GM20000 (cell line): ENCODE measurements at places on chromosomes 3 and 15.

GRCh38 chr3:133330522-133330921 is 69.3 kb upstream of the BFSP2 start:
- DNase-seq, result no peak

GRCh38 chr3:189945935-189946709 is 174.6 kb downstream of the P3H2 start:
- DNase-seq, result no peak

- no peak for DNase-seq
These were observed 759 bp upstream of the ARID3B start for GRCh38 chr15:74540161-74540760.

DNA sequence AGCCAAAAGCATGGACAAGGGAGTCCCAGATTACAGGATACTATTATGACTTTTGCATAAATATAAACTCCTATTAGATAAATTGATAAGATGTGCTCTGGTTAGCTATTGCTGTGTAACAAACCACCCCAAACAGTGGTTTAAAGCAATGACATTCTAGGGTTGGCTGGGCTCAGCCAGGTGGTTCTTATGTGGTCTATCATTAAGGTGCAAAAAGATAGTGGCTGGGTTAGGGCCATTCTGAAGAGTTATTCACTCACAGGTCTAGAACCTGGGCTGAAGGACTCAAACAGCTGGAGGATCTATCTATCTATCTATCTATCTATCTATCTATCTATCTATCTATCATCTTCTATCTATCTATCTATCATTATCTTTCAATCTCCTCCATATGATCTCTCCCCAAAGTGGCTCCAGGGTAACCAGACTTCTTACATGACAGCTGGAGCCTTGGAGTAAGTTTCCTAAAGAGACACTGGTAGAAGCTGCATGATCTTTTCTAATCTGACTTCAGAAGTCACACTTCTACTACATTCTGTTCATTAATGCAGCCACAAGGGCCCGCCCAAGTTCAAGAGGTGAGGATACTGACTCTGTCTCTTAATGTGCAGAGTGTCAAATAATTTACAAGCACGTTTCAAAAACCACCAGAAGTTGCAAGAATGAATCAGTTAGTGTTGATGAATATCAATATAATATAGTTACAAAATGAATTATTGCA is 74.9 kb upstream of the XCR1 start:
- DNase-seq, result no peak

GRCh38 chr3:134709561-134710312 is 58.9 kb upstream of the KY start:
- DNase-seq, result no peak

GRCh38 chr3:112602217-112602838 is 38.6 kb downstream of the CCDC80 start:
- DNase-seq, result no peak

GRCh38 chr3:14343338-14344112 is 58.9 kb upstream of the SLC6A6 start:
- no peak for DNase-seq

- no peak for DNase-seq
These were observed 141.5 kb upstream of the TPM1 start for GRCh38 chr15:62901087-62901486.

- no peak for DNase-seq
These were observed 50.8 kb downstream of the RFTN1 start for GRCh38 chr3:16462679-16463078.

DNA sequence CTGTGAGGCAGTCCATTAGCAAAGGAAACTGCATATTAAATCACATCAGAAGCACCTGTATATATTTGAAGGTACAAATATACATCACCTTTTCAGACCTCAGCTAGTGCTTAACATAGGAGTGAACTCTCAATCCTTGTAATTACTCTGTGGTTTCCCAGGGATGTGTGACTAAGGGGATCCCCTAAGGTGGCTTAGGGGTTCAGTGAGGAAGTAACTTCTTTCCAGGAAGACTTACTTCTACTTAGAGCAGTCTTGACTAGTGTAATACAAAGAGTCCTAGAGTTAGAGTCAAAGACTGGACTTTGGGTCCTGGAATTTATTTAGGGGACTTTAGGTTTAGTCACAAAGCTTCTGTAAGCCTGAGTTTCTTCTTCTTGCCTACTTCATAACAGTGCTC is 8.7 kb upstream of the SUMF1 start:
- DNase-seq, result no peak

GRCh38 chr15:92809064-92809879 is 90.9 kb upstream of the CHD2 start:
- peak; percentile 97 for DNase-seq

DNA sequence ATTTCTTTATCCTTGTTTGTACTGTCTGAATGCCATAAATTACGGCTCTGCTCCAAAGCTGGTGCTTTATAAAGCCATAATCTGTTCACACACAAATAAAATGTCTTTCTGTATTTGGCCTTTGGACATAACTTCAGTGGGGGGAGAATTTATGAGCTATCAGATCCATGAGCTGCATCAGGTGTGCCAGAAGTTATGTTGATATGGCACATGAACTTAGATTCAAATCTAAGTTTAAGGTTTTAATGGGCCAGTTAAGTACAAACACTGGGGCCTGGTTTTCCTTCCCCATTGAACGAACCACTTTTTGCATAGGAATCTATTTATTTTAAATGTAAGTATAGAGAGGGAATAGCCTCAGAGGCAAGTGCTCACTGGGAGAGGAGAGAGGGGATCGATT is 239.9 kb downstream of the NFKBIZ start:
- no peak for DNase-seq

- DNase-seq, result no peak
These were observed at the start of gene SLCO3A1 for GRCh38 chr15:91853511-91853947. TSS of gene SLCO3A1 (plus strand) at chr15:91853708.

DNA sequence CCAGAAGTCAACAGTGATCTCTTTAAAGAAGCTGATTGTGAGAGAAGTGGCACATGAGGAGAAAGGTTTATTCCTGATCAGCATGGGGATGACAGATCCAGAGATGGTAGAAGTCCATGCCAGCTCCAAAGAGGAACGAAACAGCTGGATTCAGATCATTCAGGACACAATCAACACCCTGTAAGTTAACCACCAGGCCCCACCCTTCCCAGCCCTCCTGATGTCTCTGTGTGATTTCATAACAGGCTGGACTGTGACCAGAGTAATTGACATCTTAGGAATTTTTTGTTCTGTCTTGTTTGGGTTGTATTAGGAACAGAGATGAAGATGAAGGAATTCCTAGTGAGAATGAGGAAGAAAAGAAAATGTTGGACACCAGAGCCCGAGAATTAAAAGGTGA is 67.7 kb downstream of the KLHL25 start:
- no peak for DNase-seq

DNA sequence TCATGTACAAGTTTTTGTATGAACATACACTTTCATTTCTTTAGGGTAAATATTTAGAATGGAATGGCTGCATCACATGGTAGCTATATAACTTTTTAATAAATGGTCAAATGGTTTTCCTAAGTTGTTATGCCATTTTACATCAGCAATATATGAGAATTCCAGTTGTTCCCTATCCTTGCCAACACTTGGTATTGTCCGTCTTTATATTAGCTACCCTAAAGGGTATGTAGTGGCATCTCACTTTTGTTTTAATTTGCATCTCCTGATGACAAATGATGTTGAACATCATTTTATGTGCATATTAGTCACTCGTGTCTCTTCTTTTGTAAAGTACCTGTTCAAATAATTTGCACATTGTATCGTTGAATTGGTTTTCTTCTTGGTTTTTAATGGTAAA is 2.5 kb upstream of the MUC13 start:
- no peak for DNase-seq

GRCh38 chr3:159458010-159458409 is 530.6 kb upstream of the IL12A start:
- no peak for DNase-seq

GRCh38 chr15:29183071-29183831 is 86.4 kb downstream of the NSMCE3 start:
- no peak for DNase-seq

- DNase-seq, result peak; percentile 27
These were observed 87.3 kb upstream of the ROPN1 start for GRCh38 chr3:124078953-124079911.

DNA sequence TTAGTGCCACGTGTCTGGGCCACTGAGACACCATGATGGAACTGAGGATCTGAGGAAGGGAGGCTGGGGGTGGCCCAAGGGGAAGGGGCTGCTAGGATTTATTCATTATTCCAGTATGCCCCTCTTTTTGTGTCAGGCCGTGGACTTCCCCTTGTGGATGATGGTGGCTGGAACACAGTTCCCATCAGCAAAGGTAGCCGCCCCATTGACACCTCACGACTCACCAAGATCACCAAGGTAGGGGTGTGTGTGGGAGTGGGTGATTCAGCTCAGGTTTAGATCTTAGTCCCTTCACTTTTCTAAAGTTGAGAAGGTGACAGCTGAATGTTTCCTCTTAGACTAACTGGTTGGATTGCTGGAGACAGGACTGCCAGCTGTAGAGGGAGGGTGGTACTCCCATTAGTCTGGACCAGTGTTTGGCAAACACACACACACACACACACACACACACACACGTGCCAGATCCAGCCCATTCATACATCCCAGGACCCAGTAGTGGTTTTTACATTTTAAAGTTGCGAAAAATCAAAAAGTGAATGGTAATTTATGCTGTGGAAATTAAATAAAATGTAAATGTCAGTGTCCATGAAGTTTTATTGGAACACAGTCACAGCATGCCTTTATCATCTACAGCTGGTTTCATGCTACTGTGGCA is 11.4 kb downstream of the EIF4G1 start:
- no peak for DNase-seq

- DNase-seq, result no peak
These were observed 25.5 kb downstream of the FAN1 start for GRCh38 chr15:30929064-30929669.

- DNase-seq, result no peak
These were observed 38.8 kb downstream of the EID1 start for GRCh38 chr15:48916721-48917120.

- DNase-seq, result no peak
These were observed 116.3 kb downstream of the TFG start for GRCh38 chr3:100825574-100825973.

DNA sequence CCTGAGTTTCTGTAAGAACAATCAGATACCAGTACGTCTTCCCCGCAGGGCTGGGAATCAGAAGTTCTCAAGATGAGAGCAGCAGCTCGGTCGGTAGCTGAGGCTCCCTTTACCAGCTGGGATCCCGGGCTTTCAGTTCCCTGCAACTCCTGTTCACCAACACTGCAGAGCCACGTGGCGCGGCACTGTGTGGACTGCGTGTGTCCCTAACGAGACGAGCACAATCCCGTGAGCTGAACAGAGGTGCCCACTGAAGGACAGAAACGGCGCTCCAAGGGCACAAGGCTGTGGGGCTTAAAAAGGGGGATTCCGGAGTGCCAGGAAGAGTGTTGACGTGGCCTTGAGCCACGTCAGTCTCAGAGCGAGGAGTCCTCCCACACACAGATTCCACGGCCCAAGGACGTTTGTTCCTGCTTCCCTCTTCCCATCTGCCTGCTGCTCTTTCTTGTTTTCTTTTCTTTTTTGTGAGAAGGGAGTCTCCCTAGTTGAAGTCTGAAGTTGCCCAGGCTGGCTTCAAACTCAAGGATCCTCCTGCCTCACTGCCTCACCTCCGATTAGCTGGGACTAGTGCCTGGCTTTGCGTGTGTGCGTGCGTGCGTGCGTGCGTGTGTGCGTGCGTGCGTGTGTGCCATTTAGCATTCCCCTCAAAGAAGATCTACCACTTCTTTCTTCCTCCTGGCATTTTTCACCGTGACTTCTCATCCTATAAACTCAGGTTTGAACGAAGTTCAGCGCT is 37.1 kb upstream of the RPL35A start:
- no peak for DNase-seq

GRCh38 chr3:163890661-163891060 is 1187.6 kb downstream of the SI start:
- no peak for DNase-seq

GRCh38 chr3:63513791-63514190 is 138.7 kb upstream of the SNTN start:
- no peak for DNase-seq

DNA sequence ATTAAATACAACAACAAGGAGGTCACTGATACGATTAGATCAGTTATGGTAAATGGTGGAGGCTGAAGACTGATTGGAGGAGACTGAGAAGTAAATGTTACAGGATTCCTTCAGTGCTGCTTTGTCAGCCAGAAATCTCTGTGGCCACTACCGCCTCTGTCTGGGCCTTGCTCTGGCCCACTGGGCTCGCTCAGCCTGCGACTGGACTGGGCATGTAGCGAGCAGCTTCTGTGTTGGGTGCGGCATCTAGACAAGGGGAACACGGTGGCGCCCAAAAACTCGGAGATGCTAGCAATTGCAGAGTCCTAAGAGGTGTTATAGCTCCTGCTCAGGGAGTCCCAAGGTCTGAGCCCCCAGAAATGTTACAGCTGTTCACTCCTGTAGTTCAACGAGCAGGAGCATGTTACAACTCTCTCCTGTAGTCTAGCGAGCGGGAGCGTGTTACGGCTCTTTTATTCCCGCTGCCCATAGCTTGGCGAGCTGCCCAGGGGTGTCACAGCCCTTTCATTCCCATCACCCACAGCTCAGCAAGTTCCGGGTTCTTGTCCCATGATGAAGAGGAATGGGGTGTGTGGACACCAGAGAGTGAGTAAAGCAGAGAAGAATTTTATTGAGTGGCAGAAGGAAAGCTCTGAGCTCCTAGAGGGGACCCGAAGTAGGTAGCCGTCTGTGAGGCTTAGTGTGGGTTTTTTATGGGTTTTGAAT is 24.7 kb downstream of the SLC15A2 start:
- no peak for DNase-seq

DNA sequence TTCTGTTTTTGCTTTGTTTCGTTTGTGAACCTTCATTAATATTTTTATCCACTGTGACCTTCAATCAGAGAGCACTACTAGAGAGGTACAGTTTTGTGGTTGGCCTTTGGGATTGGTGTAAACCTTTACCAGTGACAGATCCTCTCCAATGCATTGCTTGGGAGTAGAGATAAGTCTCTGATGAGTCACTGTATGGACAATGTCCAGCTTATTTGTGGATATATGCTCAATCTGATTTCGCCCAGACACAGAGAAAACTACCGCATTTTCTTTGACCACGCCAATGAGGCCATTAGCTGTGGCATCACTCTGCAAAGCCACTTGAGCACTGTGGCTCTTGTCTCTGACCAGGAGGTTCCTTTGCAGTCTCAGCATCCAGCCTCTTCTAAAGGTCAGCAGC is 964.7 kb downstream of the TUSC7 start:
- no peak for DNase-seq

DNA sequence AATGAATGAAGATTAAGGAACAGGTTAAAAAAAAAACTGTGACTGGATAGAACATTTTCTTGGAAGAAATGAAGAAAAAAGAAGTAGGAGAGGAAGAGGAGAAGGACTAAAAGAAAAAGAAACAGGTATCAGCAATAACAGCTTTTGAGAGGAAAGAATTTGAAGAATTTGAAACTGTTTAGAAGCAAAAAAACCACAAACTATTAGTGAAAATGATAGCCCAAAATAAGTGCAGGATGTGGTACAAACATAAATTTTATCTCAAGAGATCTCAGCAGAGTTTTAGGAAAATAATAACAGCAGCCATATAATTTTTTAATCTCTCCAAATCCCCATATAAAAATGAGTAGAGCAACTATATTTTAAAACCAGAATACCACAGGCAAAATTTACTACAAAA is 8.8 kb upstream of the A4GNT start:
- DNase-seq, result no peak
